ENCODE measurements at places on chromosomes 3 and 15.

- no peak for DNase-seq
Observed at GRCh38 chr15:83063551-83063950, 3.5 kb downstream of the BTBD1 start.

- peak; percentile 66 for DNase-seq
Observed at GRCh38 chr15:78399091-78399490, 38.9 kb upstream of the IREB2 start.

DNA sequence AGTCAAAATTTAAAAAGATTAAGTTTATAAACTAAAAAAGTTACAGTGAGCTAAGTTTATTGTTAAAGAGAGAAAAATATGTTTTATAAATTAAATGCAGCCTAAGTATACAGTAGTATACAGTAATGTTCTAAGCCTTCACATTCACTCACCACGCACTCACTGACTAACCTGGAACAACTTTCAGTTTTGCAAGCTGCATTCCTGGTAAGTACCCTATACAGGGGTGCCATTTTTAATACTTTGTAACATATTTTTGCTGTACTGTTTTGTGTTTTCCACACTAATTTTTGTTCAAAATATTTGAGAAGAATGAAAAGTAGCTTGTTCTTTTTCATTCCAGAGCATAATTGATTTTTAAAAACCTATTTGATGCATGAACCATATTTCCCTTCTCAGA, 524.9 kb downstream of the RBMS3 start:
- peak; percentile 6 for DNase-seq

- DNase-seq, result peak; percentile 75
Observed at GRCh38 chr3:27114684-27115083, 254.5 kb downstream of the NEK10 start.

DNA sequence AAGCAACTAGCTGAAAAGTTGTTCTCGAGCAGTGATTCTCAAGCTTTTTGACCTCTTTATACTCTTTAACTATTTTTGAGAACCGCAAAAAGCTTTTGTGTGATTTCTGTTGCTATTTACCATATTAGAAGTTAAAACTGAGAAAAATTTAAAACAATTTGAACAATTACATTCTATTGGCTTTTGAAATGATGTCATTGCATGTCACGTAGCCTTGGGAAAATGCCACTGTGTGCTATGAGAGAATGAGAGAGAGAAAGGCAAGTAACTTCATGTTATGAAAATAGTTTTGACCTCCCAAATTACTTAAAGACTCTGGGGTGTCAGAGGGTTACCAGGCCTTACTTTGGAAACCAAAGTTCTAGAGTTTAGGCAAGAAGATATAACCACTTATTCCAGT, 8.0 kb downstream of the USP13 start:
- DNase-seq, result peak; percentile 27

- DNase-seq, result peak; percentile 18
Observed at GRCh38 chr15:72033711-72034110, 84.2 kb downstream of the MYO9A start.

Data from epithelial cell of esophagus (primary cell).